ENCODE measurements at places on chromosomes 2 and 18. TPM values are rescaled to one million over a fixed set of nuclear protein-coding genes. Genes with fewer than 3 reads are reported as not detected.

FN1 gene
- total RNA-seq: 3,035 TPM

RFX8 gene
- not detected for total RNA-seq

SPDYA gene
- 3.0 TPM for total RNA-seq

DNA sequence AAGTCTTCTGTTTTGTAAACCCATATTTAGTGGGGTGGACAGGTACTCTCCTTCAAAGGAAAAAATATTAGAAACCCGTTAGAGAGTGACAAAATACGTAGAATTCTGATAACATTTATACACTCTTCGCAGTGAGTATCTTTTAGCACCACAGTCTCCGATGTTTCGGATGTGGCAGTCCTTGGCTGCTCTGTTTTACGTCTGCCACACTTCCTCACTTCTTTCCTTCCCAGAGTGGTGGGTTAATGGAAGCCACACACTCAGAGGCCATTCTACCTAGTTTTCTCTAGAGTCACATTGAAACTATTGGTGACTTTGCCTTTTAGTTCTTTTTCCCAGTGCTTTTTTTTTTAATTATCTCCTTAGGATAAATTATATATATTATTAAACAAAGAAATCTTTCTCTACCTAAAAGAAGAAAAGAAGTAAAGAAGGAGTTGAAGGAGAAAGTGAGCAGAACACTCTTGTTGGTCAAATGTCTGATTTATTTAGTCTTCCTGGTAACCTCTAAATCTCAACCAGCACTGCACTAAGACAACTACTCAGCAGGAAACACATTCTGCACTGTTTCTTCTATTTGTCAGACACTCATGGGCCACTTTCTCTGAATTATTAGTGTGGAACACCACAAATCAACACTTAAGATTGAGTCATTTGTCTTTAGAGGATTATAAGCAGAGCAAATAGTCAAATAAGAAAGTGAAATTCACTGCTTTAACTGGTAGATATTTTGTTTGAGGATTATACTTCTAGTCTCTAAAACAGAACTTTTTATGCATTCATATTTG, 451.3 kb upstream of the TMEFF2 start:
- no peak overlapping the region for H3K4me3 ChIP-seq
- no peaks in the 10 kb centered on the region for H3K4me1 ChIP-seq

DNA sequence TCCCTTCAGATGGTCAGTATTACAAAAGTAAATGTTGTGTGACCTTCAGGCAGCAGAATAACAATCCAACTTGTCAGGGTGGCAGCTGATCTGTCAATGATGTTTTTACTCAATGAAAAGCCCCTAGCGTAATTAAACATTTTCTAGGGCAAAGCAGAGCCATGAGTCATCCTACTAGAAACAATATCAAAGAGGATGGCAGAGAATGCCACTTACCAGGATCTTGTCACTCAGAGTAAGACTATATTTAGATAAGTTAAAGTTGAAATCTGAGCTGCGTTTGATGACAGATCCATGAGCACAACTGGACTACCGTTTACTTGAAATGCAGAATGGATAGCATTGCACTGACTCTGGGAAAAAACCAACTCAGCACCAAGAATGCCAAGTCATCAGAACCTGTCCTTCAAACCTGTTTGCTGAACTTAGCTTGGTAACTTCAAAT, 612.6 kb upstream of the ACVR2A start:
- H3K27ac ChIP-seq: no peak overlapping the region
- no peaks in the 10 kb centered on the region for H3K4me1 ChIP-seq
- no peaks in the 10 kb centered on the region for H3K27me3 ChIP-seq
- no peak for DNase-seq
- H3K4me3 ChIP-seq: no peak overlapping the region
- no peaks in the 10 kb centered on the region for H3K36me3 ChIP-seq

DNA sequence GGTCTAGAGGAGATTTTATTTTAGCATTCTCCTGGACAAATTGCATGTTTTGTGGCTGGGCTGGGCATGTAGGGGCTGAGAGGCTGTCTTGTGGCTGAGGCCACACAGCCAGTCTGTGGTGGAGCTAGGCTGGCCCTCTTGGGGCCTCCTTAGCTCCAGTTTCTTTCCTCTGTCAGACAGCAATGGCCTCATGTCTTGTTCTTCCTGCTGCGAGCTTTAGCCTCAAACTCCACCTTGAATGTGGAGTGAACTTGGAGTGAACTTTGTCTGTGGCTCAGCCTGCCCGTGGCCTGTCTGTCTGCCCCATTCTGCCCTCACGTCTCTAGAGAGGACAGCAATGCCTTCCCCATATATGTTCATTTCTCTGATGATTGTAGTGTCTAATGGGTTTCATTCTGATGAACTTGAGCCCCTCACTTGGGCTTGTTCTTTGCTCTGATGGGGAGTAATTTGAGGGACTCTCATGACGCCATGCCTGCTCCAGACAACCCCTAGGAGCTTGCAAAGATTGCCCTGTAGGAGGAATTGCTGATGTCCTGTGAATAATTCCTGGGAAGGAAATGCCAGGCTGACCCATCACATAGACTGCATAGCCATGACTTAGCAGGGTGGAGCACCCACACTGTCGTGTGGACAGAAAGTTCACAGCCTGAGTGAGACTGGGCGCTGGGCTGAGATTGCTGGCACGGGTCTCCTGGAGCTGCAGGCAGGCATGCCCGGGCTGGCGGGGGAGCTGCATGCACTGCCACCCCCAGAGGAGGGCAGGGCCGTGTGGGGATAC, 42.6 kb downstream of the ASAP2 start:
- peaks cover 64% of the 10 kb centered on the region for H3K4me1 ChIP-seq
- H3K4me3 ChIP-seq: no peak overlapping the region
- no peak overlapping the region for H3K27ac ChIP-seq
- H3K27me3 ChIP-seq: no peaks in the 10 kb centered on the region
- DNase-seq: no peak

All from esophagus muscularis mucosa (tissue), 4 donors.